Endothelial cell (in vitro differentiated cells): ENCODE measurements at places on chromosomes 4 and X. TPM values are rescaled to one million over a fixed set of nuclear protein-coding genes. Genes with fewer than 3 reads are reported as not detected.

SMIM43 gene
- total RNA-seq, result 19.8 TPM

GRCh38 chrX:15483891-15484290 is 9.2 kb downstream of the PIR start:
- no peak for DNase-seq
- H3K4me1 ChIP-seq, result no peaks in the 10 kb centered on the region
- H3K36me3 ChIP-seq, result peaks cover 16% of the 10 kb centered on the region
- H3K27ac ChIP-seq, result no peak overlapping the region
- H3K4me3 ChIP-seq, result no peak overlapping the region

- H3K27me3 ChIP-seq, result no peaks in the 10 kb centered on the region
- no peaks in the 10 kb centered on the region for H3K4me1 ChIP-seq
- H3K4me3 ChIP-seq, result no peak overlapping the region
- H3K27ac ChIP-seq, result no peak overlapping the region
- DNase-seq, result no peak
- no peaks in the 10 kb centered on the region for H3K36me3 ChIP-seq
These were observed 244.5 kb upstream of the PITX2 start for GRCh38 chr4:110867251-110867960.

GRCh38 chr4:134677209-134677814 is 475.7 kb upstream of the PABPC4L start:
- H3K27me3 ChIP-seq, result peaks cover 9% of the 10 kb centered on the region
- peaks cover 7% of the 10 kb centered on the region for H3K36me3 ChIP-seq
- DNase-seq, result no peak
- H3K4me3 ChIP-seq, result no peak overlapping the region
- H3K27ac ChIP-seq, result no peak overlapping the region

- H3K36me3 ChIP-seq, result no peaks in the 10 kb centered on the region
- no peak for DNase-seq
These were observed 41.0 kb upstream of the KLHL34 start for GRCh38 chrX:21699136-21699535.

FAM9B gene
- not detected for total RNA-seq

CLDN22 gene
- not detected for total RNA-seq

- no peak overlapping the region for H3K4me3 ChIP-seq
- peaks cover 11% of the 10 kb centered on the region for H3K4me1 ChIP-seq
- no peak for DNase-seq
- H3K27me3 ChIP-seq, result peaks cover 2% of the 10 kb centered on the region
- peaks cover 3% of the 10 kb centered on the region for H3K36me3 ChIP-seq
These were observed 23.9 kb downstream of the MANBA start for GRCh38 chr4:102736636-102737549.

DNA sequence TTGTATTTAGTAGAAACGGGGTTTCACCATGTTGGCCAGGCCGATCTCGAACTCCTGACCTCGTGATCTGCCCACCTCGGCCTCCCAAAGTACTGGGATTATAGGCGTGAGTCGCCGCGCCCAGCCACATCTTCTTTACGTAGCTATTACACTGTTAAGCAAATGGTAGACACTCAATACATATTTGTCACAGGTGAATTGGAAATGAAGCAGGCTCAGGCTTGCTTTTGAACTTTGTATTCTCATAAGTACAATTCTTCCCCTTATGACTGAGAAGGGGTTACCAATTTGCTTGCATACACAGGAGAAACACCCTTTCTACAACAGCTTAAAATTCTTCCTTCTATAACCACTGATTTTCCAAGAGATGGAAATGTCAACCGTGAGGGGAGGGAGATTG is 787 bp upstream of the SRPX2 start:
- H3K27me3 ChIP-seq, result peaks cover 2% of the 10 kb centered on the region
- no peak overlapping the region for H3K4me3 ChIP-seq
- H3K27ac ChIP-seq, result no peak overlapping the region
- H3K4me1 ChIP-seq, result peaks cover 10% of the 10 kb centered on the region

FOXR2 gene
- not detected for total RNA-seq

GRCh38 chrX:68304602-68305001 is 128.7 kb downstream of the OPHN1 start:
- H3K27me3 ChIP-seq, result no peaks in the 10 kb centered on the region
- no peak overlapping the region for H3K27ac ChIP-seq
- no peak overlapping the region for H3K4me3 ChIP-seq
- peaks cover 4% of the 10 kb centered on the region for H3K4me1 ChIP-seq
- no peaks in the 10 kb centered on the region for H3K36me3 ChIP-seq

DNA sequence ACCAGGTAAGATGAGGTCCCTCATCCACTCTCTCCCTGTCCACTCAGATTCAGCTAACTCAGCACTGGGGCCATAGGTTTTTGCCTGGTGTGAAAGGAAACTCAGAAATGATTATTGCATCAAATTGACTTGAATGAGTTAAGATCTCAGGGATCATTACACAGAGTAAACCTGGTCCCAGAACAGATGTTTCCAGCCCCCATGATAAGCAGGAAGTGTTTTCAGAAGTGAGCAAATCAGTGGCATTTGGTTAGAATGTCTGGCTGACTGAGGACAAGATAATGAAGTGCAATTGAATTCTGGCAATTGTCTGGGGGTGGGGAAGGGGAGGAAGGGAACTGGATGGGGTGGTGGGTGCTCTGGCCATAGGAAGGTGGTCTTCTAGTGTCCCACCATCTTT is 108.0 kb downstream of the CHIC2 start:
- no peak overlapping the region for H3K27ac ChIP-seq
- no peaks in the 10 kb centered on the region for H3K27me3 ChIP-seq

GPR78 gene
- total RNA-seq, result not detected

GRIA2 gene
- total RNA-seq, result 0.13 TPM

DNA sequence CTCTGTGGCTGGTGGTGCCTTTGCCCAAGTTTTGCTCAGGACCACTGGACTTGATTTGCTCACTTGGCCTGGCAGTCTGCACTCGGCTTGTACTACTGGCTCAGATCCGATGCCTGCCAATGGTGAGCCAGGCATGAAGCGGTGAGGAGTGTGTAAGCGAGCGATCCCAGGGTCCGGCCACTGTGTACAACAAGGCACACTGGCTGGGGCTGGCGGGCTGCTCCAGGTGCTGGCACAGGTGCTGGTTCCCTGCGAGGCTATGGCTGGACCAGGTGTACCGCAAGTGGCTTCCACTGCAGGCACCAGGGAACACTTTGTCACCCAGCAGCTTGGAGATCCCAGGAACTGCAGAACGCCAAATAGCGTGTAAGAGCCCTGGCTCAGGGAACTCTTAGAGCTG is 329.7 kb downstream of the CCSER1 start:
- H3K36me3 ChIP-seq, result no peaks in the 10 kb centered on the region
- DNase-seq, result no peak
- H3K27ac ChIP-seq, result no peak overlapping the region
- H3K4me3 ChIP-seq, result no peak overlapping the region
- H3K27me3 ChIP-seq, result no peaks in the 10 kb centered on the region
- no peaks in the 10 kb centered on the region for H3K4me1 ChIP-seq

DNA sequence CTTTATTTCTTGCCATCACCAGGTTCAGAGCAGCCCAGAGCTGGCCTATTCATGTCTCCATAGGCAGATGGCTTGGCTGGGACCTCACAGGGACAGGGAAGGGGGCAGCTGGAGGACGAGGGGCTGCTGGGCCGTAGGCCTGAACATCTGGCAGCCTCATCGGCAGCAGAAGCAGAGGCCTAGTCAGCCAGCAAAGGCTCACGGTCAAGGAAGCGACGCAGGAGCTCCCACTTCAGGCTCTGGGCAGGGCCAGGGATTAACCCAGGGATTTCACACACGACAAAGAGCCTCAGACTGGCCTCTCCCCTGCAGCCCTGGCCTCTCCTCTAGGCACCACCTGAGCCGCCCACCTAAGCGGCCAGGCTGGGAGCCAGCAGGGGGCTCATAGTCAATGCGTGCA is 46.0 kb upstream of the MAN2B2 start:
- H3K36me3 ChIP-seq, result no peaks in the 10 kb centered on the region
- no peak for DNase-seq
- peaks cover 8% of the 10 kb centered on the region for H3K27me3 ChIP-seq
- H3K4me3 ChIP-seq, result no peak overlapping the region
- H3K27ac ChIP-seq, result no peak overlapping the region
- H3K4me1 ChIP-seq, result peaks cover 3% of the 10 kb centered on the region

- no peak overlapping the region for H3K27ac ChIP-seq
- no peaks in the 10 kb centered on the region for H3K36me3 ChIP-seq
- no peak for DNase-seq
- no peak overlapping the region for H3K4me3 ChIP-seq
- no peaks in the 10 kb centered on the region for H3K4me1 ChIP-seq
- peaks cover 3% of the 10 kb centered on the region for H3K27me3 ChIP-seq
These were observed 156.4 kb upstream of the WDR1 start for GRCh38 chr4:10273030-10273429.

ZNF732 gene
- total RNA-seq, result 2.4 TPM

- peaks cover 2% of the 10 kb centered on the region for H3K27me3 ChIP-seq
- no peak overlapping the region for H3K27ac ChIP-seq
- DNase-seq, result no peak
- no peaks in the 10 kb centered on the region for H3K4me1 ChIP-seq
These were observed 245.5 kb downstream of the ANK2 start for GRCh38 chr4:113294908-113295307.

- H3K27ac ChIP-seq, result no peak overlapping the region
- no peaks in the 10 kb centered on the region for H3K4me1 ChIP-seq
- H3K4me3 ChIP-seq, result no peak overlapping the region
- H3K27me3 ChIP-seq, result peaks cover 1% of the 10 kb centered on the region
- DNase-seq, result no peak
These were observed 277.9 kb downstream of the ZC4H2 start for GRCh38 chrX:64698317-64698716.

DNA sequence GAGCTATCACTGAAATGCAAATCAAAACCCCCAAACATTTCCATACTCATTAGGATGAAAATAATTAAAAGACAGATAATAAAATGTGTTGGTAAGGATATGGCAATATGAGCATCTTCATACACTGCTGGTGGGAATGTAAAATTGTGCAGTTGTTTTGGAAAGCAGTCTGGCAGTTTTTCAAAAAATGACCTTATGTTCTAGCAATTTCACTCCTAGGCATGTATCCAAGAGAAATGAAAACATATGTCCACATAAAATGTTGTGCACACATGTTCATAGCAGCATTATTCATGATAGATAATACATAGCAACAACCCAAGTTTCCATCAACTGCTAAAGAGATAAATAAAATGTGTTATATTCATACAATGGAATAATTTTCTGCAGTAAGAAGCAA is 14.8 kb upstream of the GPRASP2 start:
- H3K27me3 ChIP-seq, result peaks cover 2% of the 10 kb centered on the region
- no peak for DNase-seq

DNA sequence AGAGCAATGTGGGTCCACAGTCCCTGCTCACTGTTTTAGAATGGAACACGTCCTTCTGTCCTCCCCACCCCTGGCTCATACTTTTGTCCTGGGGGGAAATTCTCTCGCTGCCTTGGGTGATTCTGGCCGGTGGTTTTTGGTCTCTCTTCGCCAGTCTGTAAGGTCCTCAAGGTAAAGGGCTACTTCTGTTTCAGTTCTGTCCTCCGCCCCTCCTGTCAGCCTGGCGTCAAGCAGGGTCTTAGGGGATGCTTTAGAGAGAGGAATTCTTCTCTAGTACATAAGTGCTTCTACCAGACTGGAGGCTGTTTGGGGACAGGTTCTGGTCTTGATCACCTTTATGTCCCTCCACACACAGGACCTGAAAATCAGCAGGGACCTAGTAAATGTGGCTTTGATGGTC is 617 bp upstream of the MRFAP1L1 start:
- H3K27ac ChIP-seq, result no peak overlapping the region
- H3K27me3 ChIP-seq, result peaks cover 3% of the 10 kb centered on the region
- peaks cover 29% of the 10 kb centered on the region for H3K4me1 ChIP-seq
- no peak for DNase-seq

DNA sequence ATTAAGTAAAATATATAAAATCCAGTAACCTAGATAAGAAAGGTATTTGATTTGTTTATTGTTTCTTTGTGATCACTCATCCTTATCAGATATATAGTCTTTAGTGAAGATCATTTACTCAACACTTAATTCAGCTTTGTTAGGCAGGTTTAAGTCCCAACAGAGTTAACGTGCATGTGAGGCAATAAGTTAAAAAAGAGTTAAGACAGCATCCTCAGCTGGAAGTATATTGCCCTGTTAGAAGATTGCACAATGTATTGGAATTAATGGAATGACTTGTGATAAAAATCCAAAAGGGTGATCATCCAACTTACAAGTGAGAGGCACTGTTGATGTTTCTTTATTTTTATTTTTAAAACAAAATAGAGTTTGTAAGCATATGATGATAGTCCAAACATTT is 1162.1 kb downstream of the RAPGEF2 start:
- no peak overlapping the region for H3K4me3 ChIP-seq
- no peaks in the 10 kb centered on the region for H3K4me1 ChIP-seq
- H3K36me3 ChIP-seq, result no peaks in the 10 kb centered on the region
- no peaks in the 10 kb centered on the region for H3K27me3 ChIP-seq
- no peak overlapping the region for H3K27ac ChIP-seq
- DNase-seq, result no peak

- peaks cover 25% of the 10 kb centered on the region for H3K4me1 ChIP-seq
- H3K36me3 ChIP-seq, result no peaks in the 10 kb centered on the region
- H3K4me3 ChIP-seq, result no peak overlapping the region
- H3K27me3 ChIP-seq, result no peaks in the 10 kb centered on the region
- H3K27ac ChIP-seq, result no peak overlapping the region
These were observed 165.7 kb downstream of the KDR start for GRCh38 chr4:54959651-54960116.

DNA sequence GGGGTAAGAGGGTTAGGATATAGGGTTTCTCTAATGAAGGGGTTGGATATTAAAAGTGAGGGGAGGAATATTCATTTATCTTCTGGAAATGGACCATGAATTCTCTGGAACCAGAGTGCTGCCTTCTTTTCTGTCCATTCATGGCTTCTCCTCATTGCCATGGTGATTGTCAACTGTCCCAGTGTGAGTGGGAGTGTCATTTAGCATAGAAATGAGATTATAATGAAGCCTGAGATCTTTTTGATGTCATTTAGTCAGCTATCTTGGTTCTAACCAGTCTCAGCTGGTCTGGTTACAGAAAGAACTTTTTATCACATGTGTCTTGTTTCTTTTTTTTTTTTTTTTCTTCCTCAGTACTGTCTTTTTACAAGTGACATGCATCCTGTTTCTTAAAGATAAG is 497.3 kb upstream of the PITX2 start:
- peaks cover 3% of the 10 kb centered on the region for H3K27me3 ChIP-seq
- no peak for DNase-seq
- H3K27ac ChIP-seq, result no peak overlapping the region
- H3K4me3 ChIP-seq, result no peak overlapping the region

STPG2 gene
- 2.5 TPM for total RNA-seq

USP17L18 gene
- not detected for total RNA-seq

GUCY1B1 gene
- 1.1 TPM for total RNA-seq

TKTL2 gene
- not detected for total RNA-seq

- peak overlapping the region; percentile 92 for H3K4me3 ChIP-seq
- peaks cover 2% of the 10 kb centered on the region for H3K27me3 ChIP-seq
- H3K4me1 ChIP-seq, result peaks cover 14% of the 10 kb centered on the region
These were observed 1.1 kb downstream of the KLHL15 start for GRCh38 chrX:24025741-24026403.

DNA sequence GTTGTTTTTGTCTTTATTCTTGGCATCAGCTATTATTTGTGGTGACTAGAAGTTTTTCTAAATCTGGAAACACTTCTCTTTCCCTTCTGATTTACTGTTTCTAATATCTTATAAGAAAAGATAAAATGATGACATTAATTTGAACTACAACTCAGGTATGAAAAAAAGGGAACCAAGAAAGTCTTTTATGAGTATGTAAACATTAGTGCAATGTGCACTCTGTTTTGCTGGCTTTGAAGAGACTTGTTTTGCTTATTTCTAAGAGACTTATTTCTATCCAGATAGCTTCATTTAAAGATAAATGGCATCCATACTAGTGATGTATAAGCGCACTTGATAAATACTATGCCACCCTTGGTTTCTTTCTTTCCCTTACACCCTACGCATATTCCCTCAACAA is 10.1 kb upstream of the AMBN start:
- H3K27me3 ChIP-seq, result no peaks in the 10 kb centered on the region
- DNase-seq, result no peak
